ENCODE measurements at places on chromosomes 7 and 10.

DNA sequence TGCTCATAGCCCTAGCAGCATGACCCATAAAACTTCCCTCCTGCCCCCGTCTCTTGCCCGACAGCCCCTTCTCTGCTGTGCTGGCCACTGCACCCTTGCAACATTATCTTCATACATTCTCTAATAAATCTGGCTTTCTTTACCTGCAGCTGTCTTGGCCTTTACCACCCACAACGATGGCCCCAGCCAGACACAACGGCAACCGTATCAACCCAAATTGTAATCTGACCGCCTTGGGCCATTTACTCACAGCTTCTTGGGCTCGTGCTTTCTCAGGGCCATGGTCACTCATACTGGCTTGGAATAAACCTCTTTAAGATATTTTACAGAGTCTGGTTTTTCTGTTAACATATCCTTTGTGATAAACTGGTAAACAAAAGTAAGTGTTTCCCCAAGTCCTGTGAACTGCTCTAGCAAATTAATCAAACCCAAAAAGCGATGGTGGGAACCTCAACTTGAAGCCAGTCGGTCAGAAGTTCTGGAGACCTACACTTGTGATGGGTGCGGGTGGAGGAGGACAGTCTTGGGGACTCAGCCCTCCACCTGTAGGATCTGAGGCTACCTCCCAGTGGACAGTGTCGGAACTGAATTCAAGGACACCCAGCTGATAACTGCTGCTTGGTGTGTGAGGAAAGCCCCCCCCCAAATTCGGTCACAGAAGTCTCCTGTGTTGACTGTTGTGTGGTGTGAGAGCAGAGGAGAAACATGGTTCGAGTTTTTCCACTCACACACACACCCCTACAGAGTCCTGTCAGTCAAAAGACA, 87.6 kb upstream of the ATP6V0A4 start:
- no peak for DNase-seq

- DNase-seq, result no peak
Measured at GRCh38 chr7:111756687-111757178, 194.4 kb upstream of the IMMP2L start.

DNA sequence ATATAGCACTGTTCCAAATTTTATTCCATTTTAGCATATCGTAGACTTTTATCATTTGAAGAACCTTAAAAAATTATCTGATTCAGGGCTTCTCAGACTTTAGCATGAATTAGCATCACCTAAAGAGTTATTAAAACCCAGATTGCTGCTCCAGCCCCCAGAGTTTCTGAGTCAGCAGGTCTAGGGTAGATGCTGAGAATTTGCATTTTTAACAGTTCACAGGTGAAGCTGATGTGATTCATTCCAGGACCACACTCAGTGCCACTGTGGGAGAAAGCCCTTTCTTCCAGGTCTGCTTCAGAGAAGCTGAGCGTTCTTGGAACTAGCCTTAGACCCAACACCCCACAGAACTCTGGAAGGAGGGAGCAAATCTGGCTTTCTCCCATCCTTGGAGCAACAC, 174.1 kb upstream of the YAE1 start:
- DNase-seq, result no peak

GRCh38 chr7:44403775-44404174, 78.4 kb upstream of the CAMK2B start:
- no peak for DNase-seq

DNA sequence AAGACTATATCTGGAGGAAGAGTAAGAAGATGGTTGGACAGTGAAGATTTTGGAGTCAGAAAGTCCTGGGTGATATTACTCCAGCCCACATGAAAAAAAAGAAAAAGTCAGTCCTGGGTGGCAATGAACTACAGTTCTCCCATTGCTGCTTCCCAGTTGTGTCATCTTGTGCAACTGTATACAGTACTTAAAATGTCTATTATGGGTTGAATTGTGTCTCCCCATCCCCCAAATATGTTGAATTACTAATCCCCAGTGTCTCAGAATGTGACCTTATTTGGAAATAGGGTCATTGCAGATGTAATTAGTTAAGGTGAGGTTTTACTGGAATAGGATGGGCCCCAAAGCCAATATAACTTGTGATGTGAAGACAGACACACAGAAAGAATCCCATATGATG, 15.6 kb downstream of the SEC23IP start:
- DNase-seq, result no peak

DNA sequence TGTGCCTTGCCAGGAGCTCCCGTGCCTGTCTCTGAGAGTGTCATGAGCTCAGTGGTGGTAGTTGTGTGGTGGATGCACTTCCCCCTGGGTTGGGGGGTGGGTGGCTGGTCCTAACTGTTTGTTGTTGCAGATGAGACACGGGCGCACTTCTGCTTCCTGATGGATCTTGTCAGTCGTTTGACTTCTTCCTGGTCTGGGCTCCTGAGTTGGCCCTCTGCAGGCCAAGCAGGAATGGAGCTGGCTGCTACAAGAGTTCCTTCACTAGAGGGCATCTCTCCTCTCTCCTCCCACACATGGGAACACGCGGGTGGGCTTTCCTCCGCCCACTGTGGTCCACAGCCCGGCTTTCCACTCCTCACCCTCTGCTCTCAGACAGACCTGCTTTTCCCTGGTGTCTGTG, 82.0 kb downstream of the BMS1 start:
- no peak for DNase-seq

DNA sequence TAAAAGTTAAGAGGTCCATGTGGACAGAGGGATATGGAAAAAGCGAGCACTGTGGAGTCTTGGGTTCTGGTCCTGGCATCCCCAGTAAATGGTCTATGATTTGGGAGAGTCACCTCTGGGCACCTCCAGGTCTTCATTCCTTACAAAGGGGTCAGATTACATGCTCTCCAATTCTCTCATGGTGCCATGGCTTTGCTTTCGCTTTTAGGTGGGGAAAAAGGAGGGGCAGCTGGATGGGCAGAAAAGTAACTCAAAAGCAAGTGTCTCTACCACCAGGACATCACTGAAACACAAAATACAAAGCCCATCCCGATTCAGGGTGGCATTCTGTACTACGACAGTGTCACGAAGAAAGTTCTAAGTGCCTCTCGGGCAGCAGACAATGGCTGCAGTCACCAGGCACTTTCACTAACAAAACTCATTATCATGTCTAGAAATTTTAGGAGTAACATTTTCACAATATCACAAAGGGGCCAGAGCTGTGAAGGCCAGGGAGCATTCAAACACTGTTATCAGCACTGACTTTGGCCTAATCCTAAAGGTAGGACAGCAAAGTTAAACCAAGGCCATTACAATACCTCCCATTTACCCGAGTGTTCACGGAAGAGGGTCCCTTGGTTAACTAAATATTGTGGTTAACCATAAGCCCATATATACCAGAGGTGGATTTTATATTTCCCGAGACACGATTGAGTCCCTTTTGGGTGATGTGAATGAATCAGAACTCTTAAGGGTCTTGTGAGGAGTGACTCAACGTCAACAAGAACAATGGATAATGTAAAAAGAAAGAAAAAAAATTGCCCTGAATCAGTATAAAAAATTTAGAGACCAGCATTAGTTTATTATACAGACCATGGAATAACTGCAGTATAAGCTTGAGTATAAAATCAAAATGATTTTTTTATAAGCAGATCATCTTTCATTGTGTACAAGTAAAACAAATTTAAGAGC, 2.5 kb downstream of the PSAP start:
- DNase-seq, result no peak

GRCh38 chr7:135508883-135509588, 866 bp downstream of the CNOT4 start:
- no peak for DNase-seq

GRCh38 chr10:130869179-130869841, 442.2 kb downstream of the TCERG1L start:
- no peak for DNase-seq

GRCh38 chr10:99395750-99396445, 34.5 kb downstream of the GOT1 start:
- no peak for DNase-seq

- DNase-seq, result no peak
Measured at GRCh38 chr7:77753173-77753572, 45.1 kb downstream of the TMEM60 start.

All from stimulated activated CD4-positive, alpha-beta T cell treated with anti-CD3 and anti-CD28 coated beads, Interleukin-15, amount 100 ng/mL, for 48 hours (primary cell).